ENCODE measurements at places on chromosomes 2 and 18. TPM values are rescaled to one million over a fixed set of nuclear protein-coding genes. Genes with fewer than 3 reads are reported as not detected.

GRCh38 chr2:72115110-72116080 is 32.3 kb downstream of the CYP26B1 start:
- no peak overlapping the region for H3K4me3 ChIP-seq
- H3K27me3 ChIP-seq: no peaks in the 10 kb centered on the region
- no peak overlapping the region for H3K27ac ChIP-seq
- no peak for DNase-seq
- H3K36me3 ChIP-seq: no peaks in the 10 kb centered on the region

Gene GTF2A1L
- not detected for total RNA-seq

DNA sequence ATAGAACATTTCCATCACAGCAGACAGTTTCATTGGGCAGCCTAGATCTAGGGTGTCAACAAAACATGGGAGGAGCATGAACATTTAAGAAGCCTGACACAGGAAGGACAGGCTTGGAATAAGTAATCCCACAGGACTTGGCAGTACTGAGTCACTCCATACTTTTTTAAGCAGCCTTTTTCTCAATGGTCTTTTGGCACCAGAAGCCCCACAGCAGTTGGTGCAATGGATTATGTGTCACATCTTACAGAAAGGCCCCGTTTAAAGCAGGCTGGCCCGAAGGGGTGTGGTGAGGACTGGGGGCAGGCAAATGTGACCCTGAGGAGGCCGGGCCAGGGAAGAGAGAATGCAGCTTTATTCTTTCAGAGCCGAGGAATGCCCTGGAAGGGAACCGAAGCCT is 26.6 kb downstream of the SPTBN1 start:
- H3K4me3 ChIP-seq: no peak overlapping the region
- no peaks in the 10 kb centered on the region for H3K4me1 ChIP-seq
- H3K36me3 ChIP-seq: no peaks in the 10 kb centered on the region
- H3K27me3 ChIP-seq: no peaks in the 10 kb centered on the region
- DNase-seq: no peak

DNA sequence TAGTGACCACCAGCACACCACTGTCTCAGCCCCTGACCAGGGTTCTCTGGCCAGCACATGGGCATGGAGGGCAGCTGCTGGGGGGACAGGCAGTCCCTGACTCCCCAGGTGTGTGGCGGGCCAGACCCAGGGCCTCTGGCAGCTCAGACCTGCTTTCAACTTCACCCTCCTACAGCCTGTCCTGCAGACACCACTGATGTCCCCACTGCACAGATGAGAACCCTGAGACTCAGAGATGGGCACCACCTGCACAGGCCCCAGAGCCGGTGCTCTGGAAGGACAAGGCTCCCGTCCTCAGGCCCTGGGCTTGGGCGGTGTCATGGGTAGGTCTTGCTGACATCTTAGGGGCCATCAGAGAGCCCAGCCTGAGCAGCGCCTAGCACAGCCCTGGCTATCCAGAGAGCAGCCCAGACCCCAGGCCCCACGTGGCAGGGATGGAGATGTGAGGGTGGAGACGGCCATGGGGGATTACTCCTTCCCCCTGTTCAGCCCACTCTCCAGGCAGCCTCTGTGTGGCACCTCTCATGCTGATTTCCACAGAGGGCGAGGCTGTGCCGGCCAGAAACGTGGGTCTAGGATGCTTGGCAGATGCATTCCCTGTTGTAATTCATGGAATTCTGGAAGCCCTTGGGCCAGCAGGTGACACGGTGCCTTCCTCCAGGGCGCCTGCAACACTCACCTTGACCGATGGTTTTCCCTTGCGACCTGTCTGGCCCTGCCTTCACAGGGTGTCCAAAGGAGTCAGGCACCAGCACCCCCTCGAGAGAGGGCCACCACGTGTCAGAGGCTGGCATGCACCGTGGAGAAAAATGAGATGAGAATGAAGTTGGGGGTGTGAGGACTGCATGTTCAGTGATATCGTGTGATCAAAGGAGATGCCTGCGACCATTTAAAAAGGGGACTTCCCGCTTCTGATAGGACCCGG is 61.2 kb upstream of the GLI2 start:
- peaks cover 3% of the 10 kb centered on the region for H3K27me3 ChIP-seq
- H3K4me3 ChIP-seq: no peak overlapping the region
- no peak for DNase-seq
- no peaks in the 10 kb centered on the region for H3K36me3 ChIP-seq
- no peaks in the 10 kb centered on the region for H3K4me1 ChIP-seq
- no peak overlapping the region for H3K27ac ChIP-seq

GRCh38 chr18:8556424-8556823 is 52.8 kb upstream of the RAB12 start:
- H3K36me3 ChIP-seq: no peaks in the 10 kb centered on the region
- H3K27me3 ChIP-seq: no peaks in the 10 kb centered on the region
- no peak overlapping the region for H3K27ac ChIP-seq

GRCh38 chr2:148888003-148888501 is 13.0 kb downstream of the KIF5C start:
- no peak overlapping the region for H3K27ac ChIP-seq
- no peaks in the 10 kb centered on the region for H3K36me3 ChIP-seq
- H3K4me3 ChIP-seq: peak overlapping the region; percentile 16
- H3K4me1 ChIP-seq: peaks cover 14% of the 10 kb centered on the region

DNA sequence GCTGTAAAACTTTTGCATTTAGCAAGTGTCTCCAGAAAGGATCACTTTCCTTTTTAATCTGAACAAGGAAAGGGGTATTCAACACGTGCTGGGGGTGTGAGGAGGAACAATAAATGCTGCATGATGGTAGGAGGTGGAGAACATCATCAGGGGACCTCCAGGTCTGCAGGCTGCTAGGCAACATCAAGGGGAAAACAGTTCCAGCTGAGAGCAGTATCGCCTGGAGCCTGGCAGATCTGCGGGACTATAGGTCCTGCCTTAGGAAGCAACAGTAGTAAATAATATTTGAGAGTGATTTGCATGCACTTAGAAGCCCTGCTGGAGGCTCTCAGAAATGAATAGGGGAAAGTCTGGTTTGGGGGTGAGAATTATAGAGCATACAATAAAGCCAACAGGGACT is 175.6 kb downstream of the SUCLG1 start:
- DNase-seq: no peak
- no peak overlapping the region for H3K4me3 ChIP-seq
- no peaks in the 10 kb centered on the region for H3K27me3 ChIP-seq
- H3K4me1 ChIP-seq: no peaks in the 10 kb centered on the region
- H3K36me3 ChIP-seq: no peaks in the 10 kb centered on the region

GRCh38 chr2:164522561-164522981 is 98.7 kb downstream of the GRB14 start:
- no peaks in the 10 kb centered on the region for H3K27me3 ChIP-seq
- H3K4me1 ChIP-seq: no peaks in the 10 kb centered on the region
- H3K4me3 ChIP-seq: no peak overlapping the region
- DNase-seq: no peak
- H3K36me3 ChIP-seq: no peaks in the 10 kb centered on the region

Gene ELOA2
- not detected for total RNA-seq

DNA sequence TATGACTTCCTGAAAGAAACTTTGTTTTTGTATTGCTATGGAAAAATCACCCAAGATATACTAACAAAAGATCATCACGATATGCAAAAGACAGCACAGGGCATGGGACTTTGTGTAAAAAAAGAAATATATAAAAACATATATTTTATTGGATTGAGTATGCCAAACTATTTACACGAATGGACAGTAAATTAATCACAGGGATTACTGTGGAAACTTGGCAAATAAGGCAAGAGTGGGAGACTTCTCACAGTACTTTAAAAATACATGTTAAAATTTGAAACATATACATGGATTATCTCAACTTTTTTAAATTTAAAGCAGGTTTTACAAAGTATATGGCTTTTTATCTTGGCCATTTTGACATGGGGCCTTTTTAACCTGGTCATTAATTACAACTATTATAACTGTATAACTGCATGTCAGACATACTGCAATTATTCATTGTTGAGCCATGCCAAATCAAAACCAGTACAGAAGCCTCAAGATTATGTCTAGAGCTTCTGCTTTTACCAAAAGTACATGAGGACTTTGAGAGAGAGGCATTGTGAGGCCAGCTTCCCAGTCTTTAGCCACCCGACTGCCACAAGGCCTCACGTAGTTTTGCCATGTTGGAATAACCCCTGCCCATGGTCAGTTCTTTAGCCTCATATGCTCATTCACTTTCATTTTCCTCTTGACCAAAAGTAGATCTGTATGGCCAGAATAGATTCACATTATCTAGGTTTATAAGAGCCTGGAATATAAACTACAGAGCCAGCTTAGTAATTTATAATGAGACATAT is 419.8 kb downstream of the SETBP1 start:
- no peak overlapping the region for H3K4me3 ChIP-seq
- no peak overlapping the region for H3K27ac ChIP-seq
- H3K36me3 ChIP-seq: no peaks in the 10 kb centered on the region
- no peaks in the 10 kb centered on the region for H3K27me3 ChIP-seq

DNA sequence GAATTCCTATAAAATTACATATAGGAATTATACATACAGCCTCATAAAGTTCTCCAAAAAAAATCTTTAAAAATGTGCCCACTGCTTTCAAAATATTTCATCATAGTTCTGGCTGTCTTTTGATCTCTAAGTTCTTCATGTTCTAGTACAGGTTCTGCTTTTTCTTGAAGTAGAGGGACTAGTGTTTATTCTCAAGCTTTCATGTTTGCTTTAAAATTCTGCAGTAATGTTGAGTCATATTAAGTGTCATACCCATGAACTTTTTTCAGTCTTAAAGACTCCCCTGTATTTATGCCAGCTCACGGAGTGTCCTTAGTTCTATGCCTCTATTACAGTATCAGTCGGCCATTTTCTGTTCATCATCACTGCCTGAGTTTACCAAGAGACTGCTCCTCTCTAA is 54.8 kb upstream of the CCDC141 start:
- peaks cover 16% of the 10 kb centered on the region for H3K4me1 ChIP-seq
- H3K27me3 ChIP-seq: no peaks in the 10 kb centered on the region
- H3K27ac ChIP-seq: no peak overlapping the region
- H3K36me3 ChIP-seq: no peaks in the 10 kb centered on the region

Gene RAX
- total RNA-seq: not detected

Gene SH3RF3
- 0.27 TPM for total RNA-seq

Gene MC4R
- total RNA-seq: not detected

GRCh38 chr18:3869848-3870247 is 419.9 kb downstream of the TGIF1 start:
- no peaks in the 10 kb centered on the region for H3K4me1 ChIP-seq
- H3K36me3 ChIP-seq: no peaks in the 10 kb centered on the region
- no peak for DNase-seq
- no peak overlapping the region for H3K4me3 ChIP-seq

- no peaks in the 10 kb centered on the region for H3K4me1 ChIP-seq
- no peaks in the 10 kb centered on the region for H3K36me3 ChIP-seq
- no peak overlapping the region for H3K4me3 ChIP-seq
- H3K27ac ChIP-seq: no peak overlapping the region
Observed at GRCh38 chr2:221551864-221552263, 20.2 kb downstream of the EPHA4 start.

Gene GALNT14
- 0.62 TPM for total RNA-seq

Gene SCN1A
- total RNA-seq: not detected

DNA sequence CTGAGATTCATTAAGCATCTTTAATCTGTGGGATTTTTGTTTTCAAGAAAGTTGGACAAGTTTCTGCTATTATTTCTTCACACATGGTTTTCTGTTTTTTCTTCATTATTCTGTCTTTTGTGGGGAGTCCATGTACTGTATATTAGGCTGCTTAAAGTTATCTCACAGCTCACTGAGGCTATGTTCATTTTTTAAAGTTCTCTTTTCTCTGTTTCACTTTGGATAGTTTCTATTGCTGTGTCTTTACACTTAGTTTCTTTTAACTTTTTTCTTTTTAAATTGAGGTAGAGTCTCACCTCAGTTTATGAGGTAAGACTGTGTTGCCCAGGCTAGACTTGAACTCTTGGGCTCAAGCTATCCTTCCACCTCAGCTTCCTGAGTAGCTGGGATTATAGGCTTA is 8.6 kb downstream of the OSBPL6 start:
- DNase-seq: no peak
- no peaks in the 10 kb centered on the region for H3K4me1 ChIP-seq
- no peaks in the 10 kb centered on the region for H3K27me3 ChIP-seq
- H3K27ac ChIP-seq: no peak overlapping the region

GRCh38 chr2:38836791-38837190 is 38.9 kb downstream of the DHX57 start:
- DNase-seq: no peak
- H3K36me3 ChIP-seq: peaks cover 5% of the 10 kb centered on the region
- no peaks in the 10 kb centered on the region for H3K4me1 ChIP-seq
- H3K27ac ChIP-seq: no peak overlapping the region
- H3K27me3 ChIP-seq: no peaks in the 10 kb centered on the region

DNA sequence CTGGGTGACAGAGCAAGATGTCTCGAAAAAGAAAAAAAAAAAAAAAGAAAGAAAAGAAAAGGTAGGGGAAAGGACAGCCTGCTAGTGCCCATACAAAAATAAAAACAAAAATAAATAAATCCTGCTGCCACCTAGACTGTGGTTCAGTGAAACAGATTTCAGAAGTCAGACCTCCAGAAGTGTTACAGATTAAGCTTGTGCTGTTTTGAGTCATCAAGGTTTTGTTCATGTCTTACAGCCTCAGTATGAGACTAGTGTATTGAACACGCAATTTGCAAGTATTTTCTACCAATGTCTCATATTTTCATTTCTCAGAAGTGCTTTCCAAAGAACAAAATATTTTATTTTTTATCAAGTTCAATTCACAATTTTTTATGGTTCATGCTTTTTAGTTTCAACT is 720.4 kb upstream of the GYPC start:
- no peak for DNase-seq
- H3K4me3 ChIP-seq: no peak overlapping the region
- H3K27me3 ChIP-seq: no peaks in the 10 kb centered on the region
- H3K4me1 ChIP-seq: no peaks in the 10 kb centered on the region

Gene REEP1
- total RNA-seq: 0.28 TPM

DNA sequence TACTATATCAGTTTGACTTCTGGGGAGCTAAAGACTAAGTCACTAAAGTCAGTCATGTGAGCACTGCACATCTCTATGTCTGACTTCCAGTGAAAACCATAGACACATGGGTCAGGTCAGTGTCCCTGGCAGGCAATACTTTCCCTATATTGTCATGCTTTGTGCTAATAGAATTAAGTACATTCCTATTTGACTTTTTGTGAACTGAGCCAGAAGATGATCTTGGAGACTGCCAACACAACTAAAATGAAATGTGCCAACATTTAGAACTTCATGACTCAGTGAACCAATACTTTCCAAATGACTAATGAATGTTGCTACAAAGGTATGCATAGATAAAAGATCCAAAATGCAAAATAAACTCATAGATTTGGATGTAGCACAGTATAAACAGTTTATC is 820.8 kb upstream of the FAM98A start:
- no peaks in the 10 kb centered on the region for H3K27me3 ChIP-seq
- no peak overlapping the region for H3K4me3 ChIP-seq
- no peaks in the 10 kb centered on the region for H3K36me3 ChIP-seq
- H3K4me1 ChIP-seq: no peaks in the 10 kb centered on the region

Data from CD8-positive, alpha-beta memory T cell (primary cell).